ENCODE measurements at places on chromosomes 12 and 14. TPM values are rescaled to one million over a fixed set of nuclear protein-coding genes. Genes with fewer than 3 reads are reported as not detected.

GRCh38 chr14:57495416-57495815 lies 1.8 kb upstream of the CCDC198 start:
- no peak for DNase-seq

DNA sequence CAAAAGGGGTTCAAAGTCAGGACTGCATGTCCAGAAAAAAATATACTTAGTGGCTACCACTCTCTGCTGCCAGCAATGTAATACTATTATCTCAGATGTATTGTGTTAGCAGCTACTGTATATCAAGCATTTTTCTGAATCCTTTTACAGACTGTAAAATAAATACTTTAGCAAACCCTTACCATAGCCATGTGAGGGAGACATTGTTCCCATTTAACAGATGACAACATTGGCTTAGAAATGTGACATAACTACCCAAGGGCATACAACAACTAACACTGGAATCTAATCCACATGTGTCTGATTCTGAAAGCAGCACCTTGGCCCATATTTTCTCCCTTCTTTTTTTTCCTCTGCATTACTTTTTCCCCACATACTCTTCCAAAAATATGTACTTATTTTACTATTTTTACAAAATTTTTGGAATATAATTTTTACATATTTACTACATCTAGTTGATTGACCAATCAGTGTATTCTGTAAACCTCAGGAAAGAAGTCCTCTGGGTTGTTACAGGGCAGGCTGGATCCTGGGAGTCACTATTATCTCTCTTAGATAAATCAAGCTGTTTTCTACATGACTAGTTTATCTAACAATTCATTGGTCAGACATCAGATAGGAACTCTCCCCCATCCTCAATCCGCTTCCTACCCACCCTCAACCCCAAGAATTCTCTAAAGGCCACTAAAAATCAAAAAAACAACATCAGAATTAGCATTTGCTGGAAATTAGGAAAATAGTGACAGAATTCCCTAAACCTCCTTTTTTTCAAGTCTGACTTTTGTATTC lies 154.1 kb downstream of the BTG1 start:
- peak; percentile 14 for DNase-seq

DNA sequence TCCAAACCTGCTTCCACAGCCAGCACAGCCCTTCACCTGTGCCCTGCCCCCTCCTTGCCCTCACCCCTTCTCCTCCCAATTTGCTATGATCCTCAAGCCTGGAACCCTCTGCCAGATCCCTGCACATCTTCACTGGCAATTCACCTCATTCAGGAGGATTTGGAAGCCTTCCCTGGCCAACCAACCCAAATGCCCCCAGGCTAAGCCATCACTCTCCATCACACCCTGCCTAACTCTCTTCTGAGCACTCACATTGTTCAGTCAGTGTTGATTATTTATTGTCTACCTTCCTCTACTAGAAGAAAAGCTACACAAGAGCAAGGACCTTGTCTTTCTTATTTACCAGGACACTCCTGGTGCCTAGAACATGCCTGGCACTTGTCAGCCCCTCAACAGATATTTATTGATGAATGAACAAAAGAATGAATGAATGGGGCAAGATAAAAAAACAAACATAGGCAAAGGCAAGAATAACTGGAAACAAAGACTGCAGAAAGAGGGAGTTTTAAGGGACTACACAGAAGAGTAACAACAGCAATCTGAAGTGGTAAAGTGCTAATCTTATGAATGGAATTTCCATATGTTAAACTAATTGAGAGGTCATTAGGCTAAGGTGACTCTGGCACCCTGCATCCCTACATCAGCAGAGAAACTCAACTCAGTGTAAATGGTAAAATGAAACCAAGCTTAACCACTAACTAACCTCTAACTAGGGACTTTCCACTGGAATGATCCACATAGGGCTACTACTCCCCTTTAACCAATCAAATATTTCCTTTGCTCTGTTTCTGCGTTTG lies 33.4 kb downstream of the TMTC1 start:
- DNase-seq, result no peak

DNA sequence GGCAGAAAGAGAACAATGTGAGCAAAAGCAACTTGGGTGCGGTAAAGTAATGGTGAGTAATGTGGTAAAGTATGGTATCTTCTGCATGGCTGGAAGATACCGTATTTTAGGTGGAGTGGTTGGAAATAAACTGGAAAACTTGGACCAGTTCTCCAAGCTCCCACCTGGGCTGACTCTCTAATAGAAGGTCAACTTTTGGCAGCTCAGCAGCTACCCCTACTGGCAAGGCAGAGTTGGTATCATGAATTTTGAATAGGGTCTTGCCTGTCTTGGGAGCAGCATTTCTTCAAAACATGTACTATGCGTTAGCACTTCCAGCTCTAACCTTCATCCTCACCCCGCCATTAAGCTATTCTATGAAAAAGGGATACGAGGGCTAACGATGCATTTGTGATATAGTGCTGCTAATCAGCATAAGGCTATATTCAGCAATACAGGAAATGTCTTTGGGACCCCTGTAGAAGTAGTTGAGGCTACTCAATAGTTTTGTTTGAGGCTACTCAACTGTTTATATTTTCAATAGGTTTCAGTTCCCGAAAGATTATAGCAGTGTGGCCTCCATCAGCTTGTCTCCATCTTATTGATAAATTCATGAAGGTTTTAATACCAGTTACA lies 276.3 kb upstream of the FAR2 start:
- peak; percentile 78 for DNase-seq

DNA sequence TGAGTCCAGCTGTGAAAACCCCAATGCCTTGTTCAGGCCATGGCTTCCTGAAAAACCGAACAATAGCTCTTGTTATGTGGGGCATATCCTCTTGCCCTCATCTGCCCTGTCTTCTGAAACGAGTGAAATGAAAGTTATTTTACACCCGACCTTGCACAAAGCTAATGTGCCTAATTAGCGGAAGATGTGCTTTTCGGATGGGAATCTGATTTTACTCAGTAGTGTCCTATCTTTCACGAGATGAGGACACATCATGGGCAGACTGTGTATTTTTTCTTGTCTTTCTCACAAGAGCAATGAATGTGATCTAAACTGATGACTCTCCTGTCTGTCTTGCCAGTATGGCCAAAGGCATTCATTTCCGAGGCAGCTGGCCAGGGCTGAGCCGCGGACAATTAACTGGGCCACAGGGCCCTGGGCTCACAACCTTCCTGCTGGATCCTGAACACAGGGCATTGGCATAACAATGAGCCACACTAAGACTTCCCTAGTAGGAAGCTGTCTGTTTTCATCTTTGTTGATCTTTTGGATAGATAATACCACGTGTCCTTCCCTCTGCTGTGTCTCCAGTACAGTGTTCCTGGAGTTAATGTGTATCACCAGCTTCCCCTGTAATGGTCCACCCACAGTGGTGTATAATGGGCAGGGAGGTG lies 86.0 kb upstream of the HIF1A start:
- peak; percentile 50 for DNase-seq

- no peak for DNase-seq
Measured at GRCh38 chr12:108237272-108237671, 101.8 kb downstream of the CMKLR1 start.

- peak; percentile 67 for DNase-seq
Measured at GRCh38 chr12:67434671-67435370, 165.7 kb downstream of the CAND1 start.

- DNase-seq, result no peak
Measured at GRCh38 chr12:1655225-1655788, 26.3 kb downstream of the WNT5B start.

- peak; percentile 0 for DNase-seq
Measured at GRCh38 chr12:82182601-82183190, 175.5 kb downstream of the CCDC59 start.

- DNase-seq, result no peak
Measured at GRCh38 chr12:41552588-41552987, 364.5 kb downstream of the PDZRN4 start.

PRKD1 gene
- 6.3 TPM for total RNA-seq

FAM90A1 gene
- total RNA-seq, result not detected

DNA sequence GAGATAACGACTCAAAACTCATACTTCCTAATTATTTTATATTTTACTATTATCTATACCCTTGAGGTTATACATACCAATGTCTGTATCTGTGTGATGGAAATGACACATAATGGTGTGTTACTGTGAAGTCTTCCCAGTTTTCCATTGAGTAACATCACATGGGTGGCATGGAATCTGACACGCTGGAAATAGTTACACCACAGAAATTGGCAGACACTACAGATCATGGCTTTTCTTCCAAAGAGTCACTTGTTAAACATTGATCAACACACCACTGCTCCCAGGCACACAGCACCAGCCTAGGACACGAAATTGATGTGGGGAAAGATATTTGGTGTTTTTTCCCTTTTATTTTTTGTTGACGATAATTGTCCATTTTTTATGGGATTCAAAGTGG lies 33.0 kb upstream of the VWF start:
- no peak for DNase-seq

NID2 gene
- total RNA-seq, result 1.4 TPM

DNA sequence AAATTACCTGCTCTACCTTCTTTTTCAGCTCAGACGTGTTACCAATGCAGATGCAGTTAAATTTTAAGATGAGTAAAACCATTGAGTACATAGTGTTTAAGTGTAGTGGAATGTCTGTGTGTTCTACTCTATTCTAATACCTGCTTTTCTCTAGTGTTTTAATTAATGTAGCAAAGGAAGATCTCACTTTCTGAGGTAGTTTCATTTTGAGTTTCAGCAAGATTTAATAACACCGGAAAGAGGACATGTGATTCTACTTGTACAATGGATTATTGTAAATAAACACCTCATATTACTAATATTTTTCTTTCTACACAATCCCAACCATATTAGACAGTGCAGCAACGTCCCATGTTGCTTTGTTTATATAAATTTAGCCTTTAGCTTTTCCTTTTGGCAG lies 315.4 kb downstream of the RAD51B start:
- DNase-seq, result no peak

DNA sequence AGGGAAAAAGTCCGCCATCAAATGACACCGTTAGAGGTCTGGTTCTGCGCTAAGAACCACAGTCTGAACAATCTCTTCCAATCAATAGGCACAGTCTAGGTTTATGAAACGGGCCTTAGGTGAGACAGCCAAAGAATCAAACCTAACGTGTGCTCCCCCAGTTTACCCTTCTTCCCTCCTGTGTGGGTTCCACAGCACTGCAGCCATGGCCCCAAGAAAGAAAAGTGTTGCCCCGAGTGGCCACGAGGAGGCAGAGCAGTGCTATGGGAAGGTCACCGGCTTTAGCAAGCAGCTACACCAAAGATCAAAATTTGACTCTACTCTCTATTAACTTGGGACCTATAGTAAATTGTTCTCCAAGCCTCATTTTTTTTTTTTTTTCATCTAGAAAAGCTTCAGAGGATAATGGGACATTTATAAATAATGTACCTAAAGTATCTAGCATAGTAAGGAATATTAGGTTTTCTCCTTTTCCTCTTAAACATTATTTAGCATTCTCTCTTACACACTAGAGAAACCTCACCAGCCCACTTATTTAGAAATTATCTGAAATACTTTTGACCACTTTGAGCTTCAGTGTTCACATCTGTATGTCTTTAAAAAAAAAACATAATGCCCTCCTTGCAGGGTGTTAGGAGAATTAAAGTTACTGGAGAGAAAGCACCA lies 70.2 kb upstream of the GPHB5 start:
- peak; percentile 26 for DNase-seq

DNA sequence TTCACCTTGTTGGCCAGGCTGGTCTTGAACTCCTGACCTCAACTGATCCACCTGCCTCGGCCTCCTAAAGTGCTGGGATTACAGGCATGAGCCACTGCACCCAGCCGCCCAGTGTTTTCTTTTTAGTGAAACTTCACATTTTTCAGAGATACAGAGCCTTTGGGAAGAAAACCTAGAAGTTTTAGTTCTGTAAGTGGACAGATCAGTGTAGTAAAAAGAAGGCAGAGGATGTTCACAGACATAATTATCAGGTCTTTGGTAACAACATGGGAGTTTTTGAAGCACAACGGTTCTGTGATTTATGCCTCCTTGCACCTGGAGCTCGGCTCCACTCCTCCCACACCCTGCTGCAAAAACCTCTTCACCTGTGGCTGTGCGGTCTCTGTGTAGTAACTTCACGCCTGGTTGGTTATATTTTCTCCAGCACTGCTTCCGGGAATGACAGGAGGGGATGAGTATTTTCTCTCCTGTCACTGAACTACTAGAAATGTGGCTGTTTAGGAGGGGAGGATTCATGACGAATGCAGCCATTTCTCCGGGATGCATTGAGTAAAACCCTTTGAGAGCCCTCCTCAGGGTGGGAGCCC lies 67.0 kb downstream of the ARF6 start:
- no peak for DNase-seq

DNA sequence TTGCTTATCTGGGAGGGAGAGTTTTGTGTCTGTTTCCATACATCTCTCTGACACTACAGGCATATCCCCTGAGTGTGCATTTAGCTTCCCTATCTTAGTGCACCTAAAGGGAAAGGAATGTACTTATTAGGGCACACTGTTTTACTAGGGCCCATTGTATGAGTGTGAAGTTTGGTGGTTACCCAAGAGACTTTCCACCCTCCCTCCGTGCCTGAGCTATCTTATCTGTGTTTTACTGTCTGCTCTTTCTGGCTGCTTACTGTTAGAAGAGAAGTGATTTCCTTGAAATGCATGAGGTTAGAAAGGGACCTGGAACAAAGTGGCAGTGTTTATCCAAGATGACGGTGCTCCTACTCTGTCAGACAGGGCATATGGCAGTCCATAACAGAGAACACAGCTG lies 8.5 kb upstream of the SVOP start:
- no peak for DNase-seq

CCDC38 gene
- total RNA-seq, result 0.17 TPM

DNA sequence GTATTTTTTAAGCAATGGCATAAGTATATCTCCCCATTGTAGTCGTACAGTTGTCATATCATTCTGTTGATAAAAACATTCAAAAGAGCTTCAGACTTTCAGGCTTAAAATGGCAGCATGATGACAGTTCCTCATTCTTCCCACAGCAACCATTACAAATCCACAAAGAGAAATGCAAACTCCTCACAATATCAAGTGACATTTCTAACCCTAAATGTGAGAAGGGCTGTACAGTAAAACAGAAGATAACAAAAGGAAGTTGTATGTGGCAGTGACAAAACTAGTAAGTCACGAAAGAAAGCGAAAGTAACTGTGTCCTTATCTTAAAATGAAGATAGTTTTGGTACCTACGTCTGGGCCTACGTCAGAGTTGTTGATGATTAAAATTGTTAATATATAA lies 46.7 kb downstream of the GXYLT1 start:
- no peak for DNase-seq

DNA sequence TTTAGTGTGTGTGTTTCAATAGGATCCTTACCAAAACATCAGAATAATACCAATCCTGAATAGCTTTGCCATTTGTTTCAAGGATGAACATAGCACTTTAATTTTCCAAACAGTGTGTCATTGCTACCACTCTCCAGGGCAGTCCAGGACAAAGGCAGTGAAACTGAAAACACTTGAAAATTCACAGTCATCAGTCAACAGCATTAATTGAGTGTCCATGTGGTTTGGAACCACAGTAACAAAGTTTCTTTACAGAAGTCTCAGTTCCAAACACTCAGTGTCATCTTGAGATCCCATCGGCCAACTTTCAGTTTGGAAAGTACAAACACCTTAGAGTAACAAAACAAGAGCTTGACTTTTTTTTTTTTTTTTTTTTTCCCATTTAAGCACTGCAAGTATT lies 228.4 kb upstream of the SOX5 start:
- no peak for DNase-seq
